ENCODE measurements at places on chromosomes 5 and 9.
A peak's percentile ranks its signal among the peaks of the same experiment; 100 is the strongest.

DNA sequence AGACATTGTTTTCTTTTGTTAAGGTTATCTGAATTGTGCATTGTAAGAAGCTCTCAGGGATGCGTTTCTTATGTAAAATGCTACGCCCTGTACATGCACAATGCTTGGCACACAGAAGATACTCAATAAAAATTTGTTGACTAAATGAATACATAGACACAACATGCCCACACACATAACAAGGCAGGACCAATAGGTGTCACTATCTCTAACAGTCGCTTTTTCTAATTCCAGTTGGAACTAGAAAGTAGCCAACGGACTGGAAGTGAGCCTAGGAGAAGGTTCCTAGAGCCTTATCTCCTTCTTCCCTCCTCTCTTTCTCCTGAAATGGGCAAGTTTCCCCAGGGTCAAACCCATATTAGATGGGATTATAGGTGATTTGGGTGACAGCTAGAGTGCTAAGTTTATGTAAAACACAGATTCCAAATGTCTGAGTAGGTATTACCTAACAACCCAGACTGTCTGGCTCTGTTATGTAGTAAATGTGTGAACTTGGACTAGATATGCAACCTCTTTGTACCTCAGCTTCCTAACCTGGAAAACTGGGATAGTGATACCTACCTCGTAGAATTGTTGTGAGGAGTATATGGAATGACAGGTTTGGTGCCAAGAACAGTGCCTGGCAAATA, 603.0 kb downstream of the RAB3C start:
- DNase-seq: no peak

DNA sequence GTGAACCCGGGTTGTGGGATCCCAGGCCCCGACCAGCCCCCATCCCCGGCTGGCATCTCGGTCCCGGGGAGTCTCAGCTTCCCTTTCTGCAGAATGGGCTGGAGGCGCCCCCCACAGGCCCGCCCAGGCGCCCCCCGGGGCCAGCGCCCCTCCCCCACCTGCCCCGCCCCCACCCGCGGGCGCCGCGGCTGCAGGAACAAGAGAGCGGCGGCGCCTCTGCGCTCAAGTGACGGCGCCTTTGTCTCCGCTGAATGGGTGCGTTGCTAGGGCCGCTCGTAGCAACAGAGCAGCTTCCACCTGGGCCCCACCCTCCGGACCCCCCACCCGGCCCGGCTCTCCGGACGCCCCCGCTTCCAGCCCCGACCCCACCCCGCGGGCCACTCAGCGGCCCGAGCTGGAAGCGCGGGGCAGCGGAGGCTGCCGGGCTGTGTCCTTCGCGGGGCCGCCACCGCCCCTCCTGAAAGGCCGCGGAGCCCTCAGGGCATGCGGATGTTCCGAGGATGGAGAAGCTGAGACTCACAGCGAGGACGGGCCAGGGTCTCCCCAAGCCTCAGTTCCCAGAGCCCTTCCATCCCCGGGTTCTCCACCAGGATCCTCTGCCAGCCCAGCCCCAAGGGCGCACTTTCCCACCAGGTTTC, 27.5 kb downstream of the ADGRD2 start:
- no peak for DNase-seq

- peak; percentile 64 for DNase-seq
Observed at GRCh38 chr5:59367791-59368394, 525.6 kb downstream of the PDE4D start.

GRCh38 chr9:30039712-30040111, 2344.7 kb upstream of the ACO1 start:
- no peak for DNase-seq

GRCh38 chr5:54446379-54446732, 9.1 kb upstream of the HSPB3 start:
- peak; percentile 24 for DNase-seq

- peak; percentile 86 for DNase-seq
Observed at GRCh38 chr9:84773022-84773421, 103.5 kb downstream of the NTRK2 start.

GRCh38 chr5:5739490-5739945, 317.0 kb downstream of the ICE1 start:
- DNase-seq: no peak

GRCh38 chr5:91382530-91383026, 539 bp downstream of the ARRDC3 start:
- peak; percentile 18 for DNase-seq

GRCh38 chr9:77531400-77531799, 116.7 kb downstream of the GNA14 start:
- no peak for DNase-seq

DNA sequence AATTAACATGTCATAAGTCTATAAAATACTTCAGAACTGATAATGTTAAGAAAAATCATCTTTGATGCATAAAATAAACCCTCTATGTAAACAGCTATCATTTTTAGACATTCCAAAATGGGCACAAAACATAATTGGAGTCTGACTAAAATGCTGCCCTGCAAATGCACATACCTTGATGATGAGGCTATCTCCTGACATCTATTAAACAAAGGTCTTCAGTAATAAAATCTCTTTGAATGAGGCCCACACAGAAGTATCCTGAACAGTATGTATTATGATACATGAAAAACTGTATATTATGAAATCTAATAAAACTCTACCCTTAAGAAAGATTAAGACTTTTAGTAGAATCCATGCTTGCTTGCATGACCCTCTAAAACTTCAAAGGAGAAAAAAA, 66.1 kb downstream of the FBXL17 start:
- peak; percentile 7 for DNase-seq

GRCh38 chr5:142387024-142387682, 62.3 kb upstream of the SPRY4 start:
- DNase-seq: no peak

GRCh38 chr5:150136305-150137167, 19.1 kb downstream of the PDGFRB start:
- no peak for DNase-seq

- no peak for DNase-seq
Observed at GRCh38 chr9:23820451-23821374, 5.3 kb downstream of the ELAVL2 start.

DNA sequence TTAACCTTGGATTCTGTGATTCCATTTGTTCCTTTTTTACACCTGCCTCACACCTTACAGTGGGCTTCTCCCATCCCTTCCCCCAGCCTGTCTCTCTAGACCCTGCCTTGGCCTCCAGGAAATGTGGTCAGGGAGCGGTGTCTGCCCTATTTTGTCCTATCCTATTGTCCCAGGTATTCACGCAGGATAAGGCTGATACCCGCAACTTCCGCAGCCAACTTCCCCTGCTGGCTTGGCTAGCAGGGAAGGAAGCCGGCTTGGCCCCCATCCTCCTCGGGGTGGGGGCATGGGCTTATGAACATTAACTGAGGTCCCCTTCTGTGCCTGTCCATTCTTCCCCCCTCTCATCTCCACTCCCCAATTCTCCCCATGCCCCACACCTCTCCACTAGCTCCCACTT, 3.5 kb downstream of the CSF1R start:
- no peak for DNase-seq

GRCh38 chr5:132260714-132261551, 3.4 kb downstream of the PDLIM4 start:
- DNase-seq: peak; percentile 92

GRCh38 chr9:108278341-108278740, 577.4 kb downstream of the ACTL7B start:
- no peak for DNase-seq

DNA sequence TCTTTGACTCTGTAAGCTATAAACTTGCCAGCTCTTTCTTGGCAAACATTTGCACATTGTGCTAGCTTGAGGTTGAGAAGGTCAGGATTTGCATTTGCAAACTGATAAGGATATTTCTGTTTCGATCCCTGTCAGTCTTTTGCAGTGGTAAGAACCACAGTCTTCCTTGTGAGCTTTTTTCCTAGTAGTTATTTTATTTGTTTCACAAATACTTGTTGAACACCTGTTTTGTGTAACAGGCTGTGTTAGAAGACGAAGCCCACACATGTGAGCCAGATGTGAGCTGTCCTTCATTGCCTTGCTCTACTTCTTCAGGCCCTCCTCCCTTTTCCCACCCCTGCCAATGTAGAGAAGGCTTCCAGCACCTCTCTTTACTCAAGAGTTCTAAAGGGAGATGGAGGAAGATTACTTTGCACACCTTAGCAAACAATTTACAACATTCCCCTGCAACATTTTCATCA, 327.0 kb upstream of the KLF4 start:
- no peak for DNase-seq

DNA sequence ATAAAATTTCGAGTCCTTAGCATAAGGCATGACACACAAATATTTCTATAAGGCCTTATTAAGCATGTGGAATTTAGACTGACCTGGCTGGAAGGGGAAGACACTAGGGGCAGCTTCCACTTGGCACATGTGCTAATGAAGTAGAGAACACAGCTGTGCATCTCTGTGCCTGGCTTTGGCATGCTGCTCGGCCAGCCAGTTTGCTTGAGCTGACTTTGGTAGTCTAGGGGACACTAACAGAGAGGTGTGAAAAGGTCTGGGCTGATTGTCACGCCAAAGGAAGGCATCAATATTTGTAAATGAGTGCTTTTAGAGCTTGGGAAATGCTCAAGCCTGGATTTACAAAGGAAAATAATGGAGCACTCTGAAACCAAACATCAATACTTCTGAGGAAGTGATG, 723.7 kb downstream of the PRELID2 start:
- no peak for DNase-seq

- peak; percentile 68 for DNase-seq
Observed at GRCh38 chr9:129696944-129697655, 31.7 kb downstream of the PRRX2 start.

DNA sequence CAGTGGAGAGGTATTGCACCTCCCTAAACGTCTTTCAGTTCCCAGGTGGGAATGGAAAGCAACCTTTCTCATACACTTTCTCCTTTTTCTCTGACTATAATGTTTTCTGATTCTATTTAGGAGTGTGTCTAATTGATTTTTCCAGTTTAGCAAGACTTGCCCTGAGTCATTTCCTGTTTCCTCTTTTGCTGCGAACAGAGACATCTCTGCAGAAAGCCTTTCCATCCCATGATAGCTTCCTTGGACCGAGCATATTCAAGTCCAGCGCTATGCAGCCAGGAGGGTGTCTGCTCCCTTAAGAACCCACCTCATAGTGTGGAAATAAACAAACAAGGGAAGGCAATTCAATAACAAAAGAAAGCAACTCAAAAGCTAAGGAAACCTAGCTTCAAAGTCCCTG, 60.0 kb upstream of the CDH6 start:
- DNase-seq: peak; percentile 42

GRCh38 chr9:122075135-122076030, 17.7 kb downstream of the TTLL11 start:
- DNase-seq: no peak

DNA sequence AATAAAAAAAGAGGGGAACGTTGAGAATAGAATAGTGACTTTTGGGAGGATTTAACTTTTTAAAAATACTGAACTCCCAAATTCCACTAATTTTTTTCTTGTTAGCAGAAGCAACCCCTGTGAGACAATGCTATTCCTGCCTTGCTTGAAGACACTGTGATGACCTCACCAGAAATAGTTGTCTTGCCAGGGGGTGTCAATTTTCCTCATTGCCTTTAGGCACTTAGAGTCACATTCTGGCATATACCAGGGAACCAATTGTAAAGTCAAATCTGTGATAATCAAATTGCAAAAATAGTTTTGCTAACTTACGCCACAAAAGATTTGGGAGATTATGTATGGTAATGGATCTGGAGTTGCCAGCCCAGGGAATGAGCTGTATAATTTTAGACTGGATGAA, 42.8 kb upstream of the RPS23 start:
- DNase-seq: no peak

DNA sequence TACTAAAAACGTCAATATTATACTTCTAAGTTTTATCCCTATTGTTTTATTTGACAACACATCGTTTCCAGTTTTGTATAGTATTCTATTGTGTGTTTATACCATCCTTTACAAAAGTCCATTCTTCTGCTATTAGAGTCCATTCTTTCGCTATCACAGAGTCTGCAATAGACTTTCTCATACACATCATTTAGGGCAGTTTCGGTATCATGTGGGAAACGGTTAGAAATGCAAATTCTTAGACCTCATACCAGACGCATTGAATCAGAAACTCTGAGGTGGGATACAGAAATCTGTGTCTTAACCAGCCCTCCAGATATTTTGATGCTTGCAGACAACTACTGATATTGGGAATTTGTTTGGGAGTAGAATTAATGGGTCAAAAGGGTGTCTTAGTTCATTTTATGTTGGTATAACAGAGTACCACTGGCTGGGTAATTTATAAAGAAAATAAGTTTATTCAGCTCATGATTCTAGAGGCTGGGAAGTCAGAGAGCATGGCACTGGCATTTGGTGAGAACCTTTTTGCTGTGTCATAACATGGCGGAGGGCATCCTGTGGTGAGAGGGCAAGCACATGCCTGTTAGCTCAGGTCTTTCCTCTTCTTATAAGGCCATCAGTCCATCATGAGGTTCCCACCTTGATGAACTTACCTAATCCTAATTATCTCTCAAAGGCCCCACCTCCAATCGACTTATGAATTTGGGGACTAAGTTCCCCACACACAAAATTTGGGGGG, 21.1 kb downstream of the CARTPT start:
- DNase-seq: no peak

GRCh38 chr9:89608641-89609335, 4.0 kb downstream of the GADD45G start:
- DNase-seq: no peak

DNA sequence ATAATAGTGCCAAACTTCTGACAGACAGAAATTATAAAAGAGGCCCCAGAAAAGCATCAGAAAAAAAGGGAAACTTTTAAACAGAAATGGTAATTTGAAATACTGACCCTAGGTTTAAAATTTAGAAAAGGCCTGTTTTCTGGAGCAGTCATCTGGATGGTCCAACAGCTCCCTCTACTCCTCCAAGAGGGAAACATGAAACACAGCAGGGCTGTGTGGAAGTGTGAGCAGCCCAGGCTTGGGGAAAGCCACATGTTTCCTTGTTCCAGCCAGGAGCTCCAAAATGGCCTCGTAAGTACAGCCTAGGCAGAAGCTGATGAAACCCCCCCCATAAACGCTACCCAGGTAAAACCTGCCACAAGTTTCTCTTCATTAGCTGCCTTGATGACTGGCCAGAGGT, 499.3 kb upstream of the ADAMTS16 start:
- peak; percentile 56 for DNase-seq
